Activated naive CD8-positive, alpha-beta T cell treated with anti-CD3 and anti-CD28 coated beads, Interleukin-2, amount 50 U/mL, for 24 hours (primary cell): ENCODE measurements at places on chromosomes 7 and 10.
A peak's percentile ranks its signal among the peaks of the same experiment; 100 is the strongest.

GRCh38 chr7:25353196-25353595 lies 124.9 kb upstream of the NPVF start:
- DNase-seq: no peak
- H3K36me3 ChIP-seq: no peaks in the 10 kb centered on the region
- no peak overlapping the region for H3K4me3 ChIP-seq
- H3K27me3 ChIP-seq: peaks cover 2% of the 10 kb centered on the region
- H3K4me1 ChIP-seq: peaks cover 3% of the 10 kb centered on the region
- H3K27ac ChIP-seq: no peak overlapping the region

GRCh38 chr7:25624051-25624450 lies 395.8 kb upstream of the NPVF start:
- H3K4me3 ChIP-seq: no peak overlapping the region
- H3K27me3 ChIP-seq: no peaks in the 10 kb centered on the region
- no peaks in the 10 kb centered on the region for H3K36me3 ChIP-seq

GRCh38 chr7:44985033-44985695 lies 6.3 kb upstream of the MYO1G start:
- H3K36me3 ChIP-seq: peaks cover 60% of the 10 kb centered on the region
- H3K27ac ChIP-seq: peak overlapping the region; percentile 99
- no peak for DNase-seq
- H3K27me3 ChIP-seq: no peaks in the 10 kb centered on the region
- H3K4me1 ChIP-seq: peaks cover 74% of the 10 kb centered on the region
- H3K4me3 ChIP-seq: peak overlapping the region; percentile 100

DNA sequence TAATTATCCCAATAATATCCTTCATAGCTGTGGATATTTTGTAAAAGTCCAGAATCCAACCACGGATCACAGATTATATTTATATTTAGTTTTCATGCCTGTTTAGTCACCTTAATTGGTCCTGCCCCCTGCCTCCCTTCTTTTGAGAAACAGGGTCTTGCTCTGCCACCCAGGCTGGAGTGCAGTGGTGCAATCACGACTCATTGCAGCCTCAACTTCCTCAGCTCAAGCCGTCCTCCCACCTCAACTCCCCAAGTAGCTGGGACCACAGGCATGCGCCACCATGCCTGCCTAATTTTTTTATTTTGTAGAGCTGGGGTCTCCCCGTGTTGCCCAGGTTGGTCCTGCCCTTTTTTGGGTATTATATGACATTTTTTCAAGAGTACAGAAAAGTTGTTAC lies 129.4 kb downstream of the KAT6B start:
- peaks cover 21% of the 10 kb centered on the region for H3K4me1 ChIP-seq
- DNase-seq: no peak
- no peak overlapping the region for H3K4me3 ChIP-seq
- peaks cover 1% of the 10 kb centered on the region for H3K36me3 ChIP-seq

DNA sequence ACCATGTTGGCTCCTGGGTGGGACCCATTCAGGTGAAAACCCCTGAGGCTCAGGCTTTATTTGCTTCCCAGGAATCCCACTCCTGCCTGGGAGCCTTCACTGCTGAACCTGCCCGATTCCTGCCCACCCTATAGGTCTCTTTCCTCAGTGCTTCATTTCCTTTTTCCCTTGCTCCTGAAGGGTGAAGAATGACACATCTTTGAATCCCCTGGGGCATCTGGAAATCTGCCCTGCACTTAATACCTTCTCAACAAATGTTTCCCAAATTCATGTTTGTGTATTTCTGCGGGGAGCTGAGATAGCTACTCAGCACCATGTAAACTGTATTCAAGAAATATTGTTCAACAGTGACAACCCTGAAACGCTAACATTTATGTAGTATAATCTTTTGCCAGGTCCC lies 10.3 kb upstream of the PCBD1 start:
- H3K27ac ChIP-seq: no peak overlapping the region
- peaks cover 6% of the 10 kb centered on the region for H3K4me1 ChIP-seq
- no peak for DNase-seq
- H3K4me3 ChIP-seq: no peak overlapping the region

GRCh38 chr10:24350070-24350921 lies 141.4 kb downstream of the KIAA1217 start:
- H3K27ac ChIP-seq: no peak overlapping the region
- no peak overlapping the region for H3K4me3 ChIP-seq
- no peaks in the 10 kb centered on the region for H3K4me1 ChIP-seq
- no peaks in the 10 kb centered on the region for H3K36me3 ChIP-seq
- DNase-seq: no peak
- H3K27me3 ChIP-seq: peaks cover 2% of the 10 kb centered on the region

DNA sequence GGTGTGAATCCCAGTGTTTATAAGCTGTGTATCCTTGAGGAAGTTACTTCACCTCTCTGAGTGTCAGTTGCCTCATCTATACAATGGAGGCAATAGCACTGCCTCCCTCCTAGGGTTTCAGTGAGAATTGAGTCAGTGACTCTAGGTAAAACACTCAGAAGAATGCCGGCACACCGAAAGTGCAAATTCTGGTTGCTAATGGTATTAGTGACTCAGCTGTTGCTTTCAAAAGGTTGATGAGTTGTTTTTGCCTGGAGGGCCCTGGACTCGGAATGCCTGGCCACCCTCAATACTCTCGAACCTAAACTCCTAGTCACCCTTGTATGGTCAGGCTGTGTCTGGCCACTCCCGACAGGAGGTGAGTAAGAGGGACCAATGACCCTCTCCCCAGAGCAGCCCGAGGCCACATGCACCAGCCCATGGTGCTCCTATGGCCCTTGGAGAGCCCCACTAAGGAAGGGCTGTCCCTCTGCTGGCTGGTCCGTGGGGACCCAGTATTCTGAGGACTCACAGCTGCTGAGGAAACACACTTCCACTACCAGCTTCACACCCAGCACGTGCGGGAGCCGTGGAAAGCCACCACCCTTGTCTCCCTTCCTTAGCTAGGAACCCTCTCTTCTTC lies 60.2 kb downstream of the CALML3 start:
- no peak overlapping the region for H3K4me3 ChIP-seq
- peaks cover 6% of the 10 kb centered on the region for H3K4me1 ChIP-seq
